ENCODE measurements at places on chromosomes 1 and 21. TPM values are rescaled to one million over a fixed set of nuclear protein-coding genes. Genes with fewer than 3 reads are reported as not detected.

TMEM59 gene
- total RNA-seq = 177 TPM

AADACL3 gene
- not detected for total RNA-seq

RHBDL2 gene
- under 0.01 TPM for total RNA-seq

TNNT2 gene
- total RNA-seq = not detected

AKNAD1 gene
- total RNA-seq = 0.81 TPM

LORICRIN gene
- not detected for total RNA-seq

CAPZB gene
- total RNA-seq = 102 TPM

TMIGD3 gene
- 0.27 TPM for total RNA-seq

ATP8B2 gene
- 154 TPM for total RNA-seq

SHISA4 gene
- total RNA-seq = 0.81 TPM

KHDRBS1 gene
- 79.2 TPM for total RNA-seq

SLC30A2 gene
- total RNA-seq = under 0.01 TPM

DTL gene
- 7.3 TPM for total RNA-seq

PLA2G2D gene
- under 0.01 TPM for total RNA-seq

ZRANB2 gene
- total RNA-seq = 16.2 TPM

DCST2 gene
- under 0.01 TPM for total RNA-seq

SPRR4 gene
- not detected for total RNA-seq

Measured in hematopoietic multipotent progenitor cell (in vitro differentiated cells).